ENCODE measurements at places on chromosomes 13 and 19. TPM values are rescaled to one million over a fixed set of nuclear protein-coding genes. Genes with fewer than 3 reads are reported as not detected.

Gene SERPINE3
- not detected for total RNA-seq

GRCh38 chr19:34383599-34383998 lies 18.6 kb downstream of the GPI start:
- no peak for DNase-seq

DNA sequence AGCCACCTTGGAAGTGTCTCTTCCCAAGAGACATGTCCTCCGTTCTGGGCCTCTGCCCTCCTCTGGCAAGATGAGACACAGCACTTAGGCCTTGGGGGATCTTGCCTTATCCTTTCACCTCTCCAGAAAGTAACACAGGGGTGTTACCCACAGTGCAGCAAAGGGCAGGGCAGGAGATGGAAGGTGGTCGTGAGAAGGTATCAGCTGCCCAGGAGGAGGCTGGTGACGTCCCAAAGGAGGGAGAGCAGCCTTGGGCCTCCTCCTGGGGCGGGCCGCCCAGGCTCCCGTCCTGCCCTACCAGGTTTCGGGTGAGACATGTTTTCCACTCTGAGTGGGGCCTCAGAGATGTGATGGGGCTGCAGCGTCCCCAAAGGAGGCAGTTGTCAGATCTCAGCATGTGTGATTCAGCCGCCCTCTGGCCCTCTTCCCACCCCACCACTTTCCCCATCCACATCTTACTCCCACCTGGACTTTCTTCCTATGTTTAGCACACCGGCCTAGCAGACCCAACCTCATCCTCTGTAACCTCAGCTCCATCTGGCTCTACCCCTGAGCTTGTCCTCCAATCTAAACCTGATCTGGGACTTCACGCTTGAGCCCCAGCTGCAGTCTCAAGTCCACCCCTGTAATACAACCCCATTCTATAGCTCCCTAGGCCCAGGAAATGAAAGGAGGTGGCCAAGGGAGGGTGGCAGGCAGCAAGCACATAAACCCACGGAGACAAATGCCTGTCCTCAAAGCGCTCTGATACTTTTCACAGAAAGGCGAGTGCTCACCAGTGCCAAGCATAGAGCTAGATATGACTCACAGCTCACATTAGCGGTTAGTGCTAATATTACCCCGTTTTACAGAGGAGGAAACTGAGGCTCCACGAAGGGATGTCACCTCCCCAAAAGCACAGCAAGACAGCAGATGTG lies 9.3 kb downstream of the POU2F2 start:
- no peak for DNase-seq

- DNase-seq: peak; percentile 40
Measured at GRCh38 chr19:50794074-50794875, 4.1 kb downstream of the ACP4 start.

- DNase-seq: peak; percentile 16
Measured at GRCh38 chr13:98761126-98761985, 8.9 kb upstream of the SLC15A1 start.

Gene SIGLEC8
- not detected for total RNA-seq

GRCh38 chr19:32177686-32178085 lies 167.7 kb upstream of the ZNF507 start:
- no peak for DNase-seq

GRCh38 chr19:19409205-19409604 lies 3.7 kb downstream of the GATAD2A start:
- DNase-seq: no peak

Gene TBC1D4
- 39.2 TPM for total RNA-seq

All from SK-MEL-5 (cell line).